Ammon's horn (tissue), 1 donor: ENCODE measurements at places on chromosomes 3 and 15.

GRCh38 chr15:77508541-77509243 is 88.0 kb downstream of the HMG20A start:
- DNase-seq = no peak

- DNase-seq = no peak
Observed at GRCh38 chr3:37283011-37283410, 108.6 kb upstream of the LRRFIP2 start.

- DNase-seq = no peak
Observed at GRCh38 chr15:50687302-50687902, 805 bp upstream of the TRPM7 start.

- DNase-seq = peak; percentile 87
Observed at GRCh38 chr15:63348392-63348791, 33.3 kb downstream of the CA12 start.

- DNase-seq = peak; percentile 57
Observed at GRCh38 chr3:16884748-16885592, at the start of gene PLCL2. Gene PLCL2 (plus strand): TSS chr3:16884955. CDS start chr3:16885040, 85 bp downstream.

DNA sequence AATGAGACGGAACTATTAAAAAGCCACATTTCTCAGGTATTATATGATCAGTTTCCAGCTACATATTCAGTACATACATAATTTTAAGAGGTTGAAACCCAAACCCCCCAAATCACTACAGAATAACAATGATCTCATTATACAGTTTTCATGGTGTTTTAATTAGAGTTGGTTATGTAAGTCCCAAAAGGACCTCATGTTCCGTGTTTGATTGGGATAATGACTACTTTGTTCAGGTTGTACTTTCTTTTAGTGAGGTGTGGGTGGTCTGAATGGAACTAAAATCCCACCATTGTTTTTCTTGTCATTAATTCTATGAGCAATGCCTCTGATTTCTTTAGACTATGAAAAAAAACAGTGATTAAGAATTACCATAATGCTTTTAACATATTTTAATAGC is 905.6 kb downstream of the NAALADL2 start:
- no peak for DNase-seq

DNA sequence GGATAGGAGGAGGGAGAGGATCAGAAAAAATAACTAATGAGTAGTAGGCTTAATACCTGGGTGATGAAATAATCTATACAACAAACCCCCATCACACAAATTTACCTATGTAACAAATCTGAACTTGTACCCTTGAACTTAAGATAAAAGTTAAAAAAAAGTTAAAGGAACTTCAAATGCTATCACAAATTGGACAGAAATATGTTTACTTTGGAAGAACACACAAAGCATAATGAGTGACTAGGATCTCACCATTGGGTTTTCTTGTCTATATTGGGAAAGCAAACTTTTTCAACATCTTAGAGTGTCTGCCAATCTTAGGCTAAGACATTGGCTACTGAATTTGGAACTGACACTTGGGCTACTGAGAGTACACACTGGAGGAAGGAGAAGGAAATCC is 140.4 kb downstream of the THRB start:
- DNase-seq = no peak

DNA sequence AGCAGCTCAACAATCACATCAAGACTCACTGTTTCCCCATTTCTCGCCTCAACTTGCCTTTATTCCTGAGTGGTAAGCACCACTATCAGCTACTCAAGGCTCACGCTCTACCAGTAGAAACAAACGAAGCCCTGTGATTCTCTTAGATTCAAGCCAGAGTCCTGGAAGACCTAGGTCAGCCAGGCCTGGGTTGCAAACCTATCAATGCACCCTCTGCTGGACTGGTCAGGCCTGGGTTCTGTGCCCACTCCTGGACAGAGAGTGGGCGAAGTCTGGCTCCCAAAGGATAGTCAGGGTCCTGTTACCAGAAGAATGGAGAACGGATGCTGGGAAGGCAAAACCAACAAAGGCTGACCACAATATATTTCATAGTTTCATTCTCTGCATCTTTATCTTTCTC is 308.4 kb downstream of the SHQ1 start:
- no peak for DNase-seq

- no peak for DNase-seq
Observed at GRCh38 chr15:41653760-41654159, 6.4 kb upstream of the MGA start.

DNA sequence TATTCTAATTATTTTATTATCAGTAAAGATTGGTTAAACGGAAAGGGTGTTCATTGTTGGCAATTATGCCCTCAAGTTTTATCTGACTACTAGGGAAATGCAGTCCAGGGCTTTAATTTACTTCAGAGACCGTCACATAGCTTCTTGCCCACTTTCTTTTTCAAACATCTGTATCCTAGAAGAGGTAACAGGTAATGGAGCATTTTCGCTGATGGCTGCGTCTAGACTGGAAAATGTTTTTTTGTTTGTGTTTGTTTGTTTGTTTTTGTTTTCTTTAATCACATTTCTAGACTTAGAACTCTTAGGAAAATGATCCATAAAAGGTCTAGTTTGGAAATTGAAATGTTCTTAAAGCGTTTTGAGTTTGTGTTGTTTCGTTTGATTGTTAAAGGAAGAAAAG is 71.4 kb downstream of the ANXA2 start:
- DNase-seq = no peak

DNA sequence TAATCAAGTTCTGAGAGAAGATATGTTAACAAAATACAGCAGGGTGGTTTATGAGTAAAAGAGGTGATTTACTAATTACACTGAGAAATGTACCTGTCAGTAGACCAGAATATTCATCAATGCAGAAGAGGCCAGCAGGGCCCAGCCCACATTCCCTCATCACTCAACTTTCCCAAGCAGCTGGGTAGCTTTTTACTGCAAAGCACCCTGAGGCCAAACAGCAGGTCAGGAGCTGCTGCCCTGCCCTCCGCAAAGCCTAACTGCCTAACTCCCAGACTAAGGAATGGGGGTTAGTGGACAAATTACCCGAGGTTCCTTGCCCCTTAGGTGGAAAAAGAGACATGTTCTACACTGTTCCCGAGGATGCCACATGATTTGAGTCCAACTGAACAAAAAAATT is 108.2 kb downstream of the TBL1XR1 start:
- DNase-seq = no peak

DNA sequence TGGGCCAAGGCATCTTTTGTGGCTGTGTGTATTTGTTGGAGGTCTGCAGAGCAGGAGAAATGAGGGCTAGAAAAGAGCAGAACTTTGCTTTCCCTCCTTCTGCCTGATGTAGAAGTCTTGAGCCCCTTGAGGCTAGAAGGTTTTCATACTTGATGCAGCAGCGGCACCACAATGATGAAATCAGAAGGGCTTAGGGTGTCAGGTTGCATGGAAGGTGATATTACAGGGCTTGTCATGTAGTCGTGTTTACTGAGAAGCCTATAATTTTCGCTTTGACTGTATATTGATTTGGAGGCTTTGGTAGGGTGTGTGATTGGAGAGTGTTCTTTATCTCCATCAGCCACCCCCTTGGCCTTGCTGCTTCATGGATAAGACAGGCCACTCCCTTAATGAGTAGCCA is 339.8 kb downstream of the THSD4 start:
- DNase-seq = no peak

DNA sequence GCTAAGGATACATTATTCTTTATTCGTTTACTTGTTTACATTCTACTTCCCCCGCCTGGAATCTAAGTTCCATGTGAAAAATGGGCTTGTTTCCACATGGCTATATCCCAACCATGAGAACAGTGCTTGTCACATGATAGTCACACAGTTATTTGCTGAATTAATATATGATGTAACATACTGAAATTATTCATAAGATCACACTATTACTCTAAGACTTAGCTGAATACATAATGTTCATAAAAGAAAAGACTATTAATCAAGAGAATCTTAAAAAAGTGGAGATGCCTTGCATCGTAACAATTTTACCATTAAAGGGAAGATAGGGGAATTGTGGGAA is 6.5 kb downstream of the PBRM1 start:
- DNase-seq = no peak

- no peak for DNase-seq
Observed at GRCh38 chr3:184180165-184180564, 5.5 kb downstream of the AP2M1 start.

DNA sequence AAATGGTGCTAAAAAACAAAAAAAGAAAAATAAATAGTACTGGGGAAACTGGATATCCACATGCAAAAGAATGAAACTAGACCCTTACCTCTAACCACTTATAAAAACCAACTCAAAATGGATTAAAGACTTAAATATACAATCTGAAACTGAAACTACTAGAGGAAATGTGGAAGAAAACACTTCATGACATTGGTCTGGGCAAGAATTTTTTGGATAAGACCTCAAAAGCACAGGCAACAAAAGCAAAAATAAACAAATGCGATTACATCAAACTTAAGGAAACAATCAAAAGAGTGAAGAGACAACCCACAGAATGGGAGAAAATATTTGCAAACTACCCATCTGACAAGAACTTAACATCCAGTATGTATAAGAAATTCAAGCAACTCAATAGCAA is 6.4 kb downstream of the IFT57 start:
- DNase-seq = no peak

DNA sequence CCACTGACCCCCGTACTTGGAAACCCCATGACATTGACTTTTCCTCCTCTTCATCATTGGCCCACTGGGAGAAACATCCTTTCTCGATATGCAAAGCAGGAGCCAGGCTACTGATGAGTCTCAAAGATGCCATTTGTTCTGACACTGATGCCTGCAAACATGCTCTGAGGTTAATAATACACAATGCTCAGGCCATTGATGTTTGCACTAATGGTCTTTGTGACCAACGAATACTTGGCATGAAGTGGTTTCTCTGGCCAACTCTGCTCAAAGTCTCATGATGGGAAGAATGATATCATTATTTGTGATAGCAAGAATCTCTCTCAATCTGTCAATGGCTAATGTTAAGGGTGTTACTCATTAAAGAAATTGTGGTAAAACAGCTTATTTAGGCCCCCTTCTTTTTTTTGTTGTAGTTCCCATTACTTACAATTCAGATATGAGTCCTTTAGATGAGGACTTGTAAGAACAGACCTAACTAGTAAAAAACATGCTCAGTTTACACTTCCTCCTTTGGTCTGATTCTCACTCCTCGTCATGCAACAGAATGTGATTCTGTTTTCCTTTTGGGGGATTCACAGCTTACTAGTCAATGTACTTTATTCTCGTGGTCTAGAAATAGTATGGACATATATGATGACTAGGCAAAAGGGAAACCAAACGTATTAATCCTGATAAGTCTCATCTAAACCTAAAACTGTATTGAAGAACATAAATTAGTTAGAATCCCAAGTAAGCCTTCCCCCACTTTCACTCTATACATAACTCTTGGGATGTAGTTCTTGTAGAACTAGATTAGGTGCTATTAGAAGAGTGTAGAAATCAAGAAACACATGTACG is 488.8 kb upstream of the DPPA4 start:
- DNase-seq = peak; percentile 58

- DNase-seq = no peak
Observed at GRCh38 chr3:125382298-125382697, 7.2 kb upstream of the ZNF148 start.

DNA sequence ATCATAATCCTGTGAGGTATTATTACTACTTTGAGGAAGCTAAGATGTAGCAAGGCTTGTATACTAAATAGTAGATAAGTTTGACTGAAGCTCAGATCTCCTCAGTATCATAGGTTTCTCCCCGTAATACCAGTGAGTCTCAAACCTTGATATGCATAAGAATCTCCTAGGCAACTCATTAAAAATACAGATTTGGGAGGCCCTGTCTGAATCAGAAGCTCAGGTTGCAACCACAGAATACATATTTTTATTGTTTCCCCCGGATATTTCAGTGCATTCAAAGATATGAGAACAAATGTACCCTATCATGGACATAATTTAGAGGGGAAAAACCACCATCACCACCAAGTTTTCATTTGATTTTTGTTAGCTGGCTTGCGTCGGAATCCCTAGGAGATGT is 242.1 kb upstream of the C2CD4B start:
- DNase-seq = no peak

DNA sequence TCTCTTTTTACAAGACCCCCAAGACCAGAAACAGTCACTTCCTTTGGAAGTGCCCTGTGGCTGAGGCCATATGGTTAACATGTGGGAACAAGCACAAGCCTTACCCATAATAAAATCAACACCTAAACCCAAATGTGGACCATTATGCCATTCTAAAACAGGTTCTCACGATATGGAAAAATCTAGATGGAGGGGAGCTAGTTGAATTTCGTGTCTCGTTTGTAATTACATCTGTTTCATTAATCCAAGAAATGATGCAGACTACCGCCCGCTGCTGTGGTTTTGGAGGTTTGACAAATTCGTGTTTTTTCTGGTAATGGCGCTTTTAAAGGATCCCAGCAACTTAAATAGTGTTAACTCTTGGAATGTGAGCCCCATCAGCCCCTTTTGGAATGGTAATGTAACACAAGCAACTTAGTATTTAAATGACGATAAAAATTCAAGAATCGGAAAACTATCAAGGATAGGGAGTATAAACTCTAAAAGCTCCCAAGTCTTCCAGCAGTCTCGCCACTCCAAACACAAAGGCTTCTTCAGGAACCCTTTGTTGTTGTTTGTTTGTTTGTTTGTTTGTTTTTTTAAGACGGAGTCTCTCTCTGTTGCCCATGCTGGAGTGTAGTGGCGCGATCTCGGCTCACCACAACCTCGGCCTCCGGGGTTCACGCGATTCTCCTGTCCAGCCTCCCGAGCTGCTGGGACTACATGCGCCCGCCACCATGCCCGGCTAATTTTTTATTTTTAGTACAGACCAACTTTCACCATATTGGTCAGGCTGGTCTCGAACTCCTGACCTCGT is 1.1 kb downstream of the CNBP start:
- no peak for DNase-seq

- no peak for DNase-seq
Observed at GRCh38 chr15:34182942-34183341, 27.0 kb downstream of the KATNBL1 start.

GRCh38 chr3:26763723-26764122 is 141.2 kb downstream of the LRRC3B start:
- no peak for DNase-seq

GRCh38 chr15:57476533-57476975 is 100.2 kb downstream of the CGNL1 start:
- no peak for DNase-seq

DNA sequence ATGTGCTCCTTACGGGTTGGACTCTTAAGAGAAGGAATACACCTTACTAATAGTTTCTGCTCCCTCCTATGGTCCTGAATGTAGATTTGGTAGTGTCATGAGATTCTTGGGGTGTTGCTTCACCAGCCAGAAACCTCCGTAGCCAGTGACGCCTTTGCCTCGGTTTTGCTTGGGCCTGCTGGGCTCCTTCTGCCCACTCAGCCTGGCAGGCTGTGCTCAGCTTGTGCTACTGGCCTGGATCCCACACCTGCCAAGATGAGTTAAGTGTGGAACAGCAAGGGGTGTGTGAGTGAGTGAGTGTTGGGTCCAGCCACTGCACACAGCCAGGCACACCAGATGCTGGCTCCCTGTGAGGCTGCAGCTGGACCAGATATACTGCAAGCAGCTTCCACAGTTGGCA is 560.1 kb downstream of the NLGN1 start:
- no peak for DNase-seq

GRCh38 chr15:62787401-62787800 is 255.1 kb upstream of the TPM1 start:
- DNase-seq = no peak

- no peak for DNase-seq
Observed at GRCh38 chr3:101533603-101533968, 20.6 kb upstream of the SENP7 start.
